ENCODE measurements at places on chromosomes 7 and 10.

DNA sequence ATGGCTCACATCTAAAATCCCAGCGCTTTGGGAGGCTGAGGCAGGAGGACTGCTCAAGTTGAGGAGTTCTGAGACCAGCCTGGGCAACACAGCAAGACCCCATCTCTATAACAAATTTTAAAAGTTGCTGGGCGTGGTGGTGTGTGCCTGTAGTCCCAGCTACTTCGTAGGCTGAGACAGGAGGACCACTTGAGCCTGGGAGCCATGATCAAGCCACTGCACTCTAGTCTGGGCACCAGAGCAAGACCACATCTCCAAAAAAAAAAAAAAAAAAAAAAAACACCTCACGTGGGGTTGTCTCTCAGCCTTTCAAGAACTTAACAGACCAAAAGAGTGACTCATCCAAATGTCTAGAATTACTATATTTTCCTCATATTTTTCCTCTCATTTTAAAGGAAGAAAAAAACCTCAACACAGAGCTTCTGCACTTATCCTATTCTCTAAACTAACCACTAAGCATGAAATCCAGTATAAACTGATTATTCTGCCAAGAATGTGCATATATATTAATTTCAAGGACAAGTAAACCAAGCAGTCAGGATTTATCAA, 46.3 kb downstream of the CUL2 start:
- DNase-seq: no peak

- DNase-seq: no peak
Measured at GRCh38 chr7:66696774-66697191, 43.8 kb upstream of the RABGEF1 start.

- DNase-seq: no peak
Measured at GRCh38 chr7:14841869-14842268, 60.7 kb downstream of the DGKB start.

GRCh38 chr10:126425489-126426065, 37.3 kb upstream of the ADAM12 start:
- DNase-seq: no peak

DNA sequence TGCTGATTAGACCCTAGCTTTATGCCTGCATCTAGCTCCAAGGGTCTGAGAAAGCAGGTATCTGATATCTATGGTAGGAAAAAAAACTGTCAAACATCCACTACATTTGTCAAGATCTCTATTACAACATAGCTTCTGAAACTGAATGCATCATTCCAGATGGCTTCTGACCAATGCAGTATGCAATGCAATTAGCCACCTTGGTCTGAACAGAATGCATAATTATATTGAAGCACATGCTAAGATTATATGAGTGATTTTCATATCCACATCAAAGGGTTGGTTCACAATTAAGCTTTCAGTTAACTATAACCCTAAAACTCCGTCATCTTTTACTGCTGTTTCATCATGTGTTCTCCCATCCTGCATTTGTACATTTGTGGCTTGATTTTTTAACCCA, 271.4 kb downstream of the POLR1F start:
- DNase-seq: no peak

GRCh38 chr10:84138478-84139125, 707 bp upstream of the GHITM start:
- peak; percentile 65 for DNase-seq

DNA sequence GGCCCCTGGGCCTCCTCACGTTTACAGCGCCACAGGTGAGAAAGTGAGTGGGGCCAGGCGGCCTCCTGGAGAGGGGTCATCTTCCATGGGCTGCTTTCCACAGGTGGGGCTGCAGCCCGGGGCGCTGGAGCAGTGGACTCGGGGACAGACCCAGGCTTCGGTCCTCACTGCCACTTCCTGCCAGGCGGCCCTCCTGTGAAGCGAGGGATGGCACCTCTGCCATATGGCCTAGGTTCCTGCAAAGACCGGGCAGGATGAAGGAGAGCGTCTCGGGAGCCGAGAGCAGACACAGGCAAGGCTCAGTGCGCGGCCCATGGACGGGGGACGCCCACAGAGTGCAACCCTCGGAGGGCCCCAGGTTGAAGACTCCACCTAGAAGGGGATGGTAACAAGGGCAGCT, 106.8 kb downstream of the MAD1L1 start:
- DNase-seq: no peak

DNA sequence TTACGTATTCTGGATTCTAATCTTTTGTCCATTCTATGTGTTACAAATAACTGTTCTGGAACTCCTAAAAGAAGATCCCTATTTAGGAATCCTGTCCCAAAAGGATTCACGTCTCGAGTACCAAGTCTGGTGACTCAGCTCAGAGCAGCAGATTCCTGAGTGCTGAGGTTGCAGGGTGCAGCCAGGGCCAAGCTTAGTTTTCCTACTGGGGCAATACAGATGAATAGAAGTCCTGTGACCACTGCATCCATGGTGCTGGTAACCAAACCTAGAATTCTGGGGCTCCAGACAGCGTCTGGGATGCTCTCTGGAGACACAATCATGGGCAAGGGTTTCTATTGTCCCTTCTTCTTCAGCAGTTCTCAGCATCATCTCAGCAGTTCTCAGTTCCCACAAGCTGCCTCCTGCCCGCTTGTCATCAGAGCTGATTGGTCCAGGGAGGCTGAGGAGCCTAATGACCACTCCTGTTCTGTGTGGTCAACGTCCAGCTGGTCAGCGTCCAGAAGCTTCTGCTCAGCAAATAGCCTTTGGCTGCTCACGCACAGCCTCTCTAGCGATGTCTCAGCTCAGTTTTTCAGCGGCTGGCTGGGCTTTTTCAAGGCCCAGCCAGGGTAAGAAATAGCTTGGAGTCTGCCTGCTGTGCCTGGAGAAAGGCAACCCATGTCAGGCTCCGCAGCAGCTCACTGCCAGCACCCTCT, 50.4 kb upstream of the C7orf33 start:
- DNase-seq: no peak

- no peak for DNase-seq
Measured at GRCh38 chr7:49172639-49173038, 248.3 kb downstream of the CDC14C start.

- DNase-seq: no peak
Measured at GRCh38 chr10:93059975-93060886, at the start of gene CYP26C1. CYP26C1 (plus strand) TSS chr10:93060798; CDS start chr10:93061264, 466 bp downstream.

GRCh38 chr7:123499211-123499970, 35.0 kb downstream of the IQUB start:
- no peak for DNase-seq

- DNase-seq: peak; percentile 26
Measured at GRCh38 chr7:1537535-1538412, 7.3 kb downstream of the MAFK start.

- DNase-seq: peak; percentile 32
Measured at GRCh38 chr10:96833220-96834001, 1.3 kb downstream of the LCOR start.

GRCh38 chr10:99540306-99540656, 7.5 kb downstream of the NKX2-3 start:
- DNase-seq: no peak

GRCh38 chr7:130279906-130280305, 13.1 kb upstream of the CPA4 start:
- DNase-seq: no peak

DNA sequence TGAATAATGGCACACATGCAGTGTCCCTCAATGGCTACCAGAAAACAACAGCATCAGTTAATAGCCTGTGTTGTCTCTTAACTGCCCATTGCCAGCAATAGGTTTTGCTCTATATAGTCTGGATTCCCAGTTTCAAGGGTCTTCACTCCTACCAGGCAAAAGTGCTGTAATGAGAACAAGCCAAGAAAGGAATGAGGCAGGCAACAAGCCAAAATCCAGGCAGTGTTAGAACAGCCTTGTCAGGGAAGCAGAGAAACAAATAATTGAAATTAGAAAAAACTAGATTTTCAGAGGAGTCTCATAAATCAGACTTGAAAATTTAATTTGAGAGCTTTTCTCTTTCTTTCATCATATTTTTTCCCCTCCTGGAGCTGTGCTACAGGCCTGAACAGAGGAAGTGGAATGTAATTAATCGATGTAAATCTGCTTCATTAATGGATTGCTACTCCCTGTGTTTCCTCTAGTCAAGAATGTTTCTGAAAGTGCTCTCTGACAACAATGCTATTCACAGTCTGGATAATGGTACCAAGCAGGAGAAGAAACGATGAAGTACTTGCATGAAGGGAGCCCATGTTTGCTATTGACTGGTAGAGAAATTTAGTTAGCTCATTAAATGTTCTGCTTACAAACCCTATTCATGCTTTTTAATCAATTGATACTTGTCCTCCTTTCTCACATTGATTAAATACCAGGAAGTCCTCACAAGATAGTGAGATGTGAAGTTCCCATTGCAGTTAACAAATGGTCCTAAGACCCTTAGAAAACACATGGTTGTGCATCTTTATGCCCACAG, 202.0 kb upstream of the LRRTM3 start:
- no peak for DNase-seq

GRCh38 chr10:76052682-76053503, 621.5 kb downstream of the LRMDA start:
- DNase-seq: no peak

DNA sequence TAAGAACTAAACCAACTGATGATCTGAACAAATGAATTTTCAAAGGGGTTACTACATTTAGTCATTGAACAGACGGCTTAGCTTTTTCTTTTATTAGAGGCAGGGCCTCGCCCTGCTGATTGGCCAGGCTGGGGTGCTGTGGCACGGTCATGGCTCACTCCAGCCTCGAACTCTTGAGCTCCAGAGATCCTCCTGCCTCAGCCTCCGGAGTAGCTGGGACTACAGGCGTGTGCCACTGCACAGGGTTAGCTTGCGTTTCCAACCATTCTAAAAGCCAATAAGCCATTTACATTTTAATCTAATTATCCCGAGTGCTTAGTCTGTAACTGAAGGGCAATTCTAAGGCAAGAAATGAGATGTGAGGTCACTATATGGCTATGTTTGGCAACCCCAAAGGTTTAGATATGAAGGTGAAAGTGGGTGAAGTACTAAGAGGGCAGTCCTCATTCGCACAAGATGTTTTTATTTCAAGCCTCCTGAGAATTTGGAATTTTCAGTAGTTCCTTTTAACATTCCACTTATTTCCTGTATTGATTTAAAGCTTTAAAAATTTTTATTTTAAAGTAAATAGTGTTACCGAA, 1.6 kb upstream of the CDK13 start:
- peak; percentile 35 for DNase-seq

GRCh38 chr10:30111340-30112022, 52.1 kb upstream of the JCAD start:
- no peak for DNase-seq

DNA sequence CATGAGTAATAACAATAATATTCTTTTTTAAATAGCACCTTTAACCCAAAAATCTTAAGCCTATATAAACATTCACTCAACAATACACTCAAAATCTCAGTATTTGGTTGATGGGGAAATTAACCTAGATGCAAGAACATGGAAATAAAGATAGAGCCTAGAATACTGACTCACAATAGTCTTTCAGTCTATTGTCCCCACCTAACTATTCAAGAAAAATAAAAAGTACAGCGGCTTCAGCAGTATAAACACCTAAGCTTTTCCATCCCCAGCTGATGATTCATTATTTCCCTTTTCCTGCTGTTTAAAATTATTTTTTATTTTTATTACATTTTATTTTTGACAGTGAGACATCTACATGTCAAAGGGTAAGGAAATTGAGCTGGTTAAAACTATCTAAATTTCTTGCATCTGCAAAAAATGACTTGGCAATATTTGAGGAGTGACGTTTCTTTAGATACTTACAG, 201.4 kb downstream of the FZD1 start:
- no peak for DNase-seq

GRCh38 chr10:35716776-35717175, 74.7 kb upstream of the FZD8 start:
- no peak for DNase-seq

DNA sequence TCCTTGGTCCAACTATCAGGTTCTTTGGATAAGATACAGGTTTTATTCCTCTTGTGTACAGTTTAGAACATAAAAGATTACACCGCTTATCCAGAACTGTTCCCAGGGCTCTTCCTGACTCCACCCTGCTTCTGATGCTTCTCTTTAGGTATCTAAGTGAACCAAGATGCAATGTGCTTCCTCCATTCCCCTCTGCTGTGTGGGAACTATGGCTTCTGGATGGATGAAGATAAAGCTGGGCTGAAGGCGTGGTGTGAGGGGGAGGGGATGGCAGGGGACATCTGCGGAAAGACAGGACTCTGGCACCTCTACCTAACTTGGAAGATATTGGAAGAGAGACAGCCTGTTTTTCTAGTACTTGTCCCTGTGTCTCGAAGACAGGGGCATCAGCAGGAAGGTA, 209.9 kb upstream of the TBX20 start:
- DNase-seq: no peak

GRCh38 chr10:7666253-7667023, at the start of gene ITIH5:
ITIH5 (minus strand) TSS chr10:7666966; CDS start chr10:7666892, 74 bp downstream.
- DNase-seq: no peak

GRCh38 chr7:150953061-150953997, 24.8 kb downstream of the KCNH2 start:
- DNase-seq: no peak

- DNase-seq: no peak
Measured at GRCh38 chr7:19442016-19442785, 266.6 kb downstream of the POLR1F start.

GRCh38 chr7:71198887-71199286, 66.9 kb downstream of the GALNT17 start:
- no peak for DNase-seq

DNA sequence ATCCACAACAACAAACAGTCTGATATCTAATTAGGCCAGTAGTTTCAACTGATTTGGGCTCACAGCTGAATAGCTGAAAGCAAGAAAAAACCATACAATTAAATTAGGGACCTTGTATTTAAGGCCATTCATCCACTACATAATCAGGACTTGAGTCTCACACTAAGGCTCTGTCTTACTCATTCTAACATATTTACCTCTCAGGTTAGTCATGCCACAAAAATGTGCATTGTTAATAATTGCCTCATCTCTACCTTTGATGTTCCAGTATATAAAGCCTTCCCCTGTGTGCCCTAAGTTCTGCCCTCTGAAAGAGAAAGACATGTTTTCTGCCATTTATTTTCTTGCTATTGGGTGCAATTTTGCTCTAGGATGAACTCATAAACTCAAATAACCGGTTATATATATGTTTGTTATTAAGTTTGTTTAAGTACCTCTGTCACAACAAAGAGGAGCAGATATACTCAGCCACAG, 5.3 kb upstream of the C1GALT1 start:
- DNase-seq: no peak

GRCh38 chr10:75528392-75528791, 97.0 kb downstream of the LRMDA start:
- DNase-seq: no peak

DNA sequence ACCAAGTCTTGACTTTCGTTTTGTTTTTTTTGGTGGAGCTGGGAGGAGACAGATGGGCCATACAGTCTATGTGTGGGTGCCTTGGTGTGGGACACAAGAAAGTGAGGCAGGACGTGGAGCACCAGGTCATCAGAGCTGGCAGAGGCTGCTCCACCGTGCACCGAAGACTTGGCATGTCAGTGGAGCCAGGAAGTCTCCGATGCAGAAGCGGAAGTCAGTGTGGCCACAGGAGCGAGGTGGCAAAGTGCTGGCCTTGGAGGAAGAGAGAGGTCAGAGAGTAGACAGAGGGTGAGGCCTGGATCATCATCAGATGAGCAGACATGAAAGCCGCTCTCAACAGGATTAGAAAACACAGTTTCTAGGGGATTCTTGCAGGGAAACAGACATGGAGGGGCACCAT, 116.8 kb downstream of the MGMT start:
- no peak for DNase-seq

- DNase-seq: no peak
Measured at GRCh38 chr7:55191161-55191925, 172.5 kb downstream of the EGFR start.

GRCh38 chr7:135162382-135163001, 8.0 kb downstream of the CYREN start:
- no peak for DNase-seq

GRCh38 chr10:60395711-60396110, 6.0 kb upstream of the ANK3 start:
- DNase-seq: no peak

GRCh38 chr10:56496186-56496486, 135.1 kb upstream of the ZWINT start:
- DNase-seq: no peak
